T-helper 2 cell (primary cell): ENCODE measurements at places on chromosomes 2 and 18.

GRCh38 chr2:96823198-96823597 lies 7.1 kb downstream of the CNNM3 start:
- no peak for DNase-seq

DNA sequence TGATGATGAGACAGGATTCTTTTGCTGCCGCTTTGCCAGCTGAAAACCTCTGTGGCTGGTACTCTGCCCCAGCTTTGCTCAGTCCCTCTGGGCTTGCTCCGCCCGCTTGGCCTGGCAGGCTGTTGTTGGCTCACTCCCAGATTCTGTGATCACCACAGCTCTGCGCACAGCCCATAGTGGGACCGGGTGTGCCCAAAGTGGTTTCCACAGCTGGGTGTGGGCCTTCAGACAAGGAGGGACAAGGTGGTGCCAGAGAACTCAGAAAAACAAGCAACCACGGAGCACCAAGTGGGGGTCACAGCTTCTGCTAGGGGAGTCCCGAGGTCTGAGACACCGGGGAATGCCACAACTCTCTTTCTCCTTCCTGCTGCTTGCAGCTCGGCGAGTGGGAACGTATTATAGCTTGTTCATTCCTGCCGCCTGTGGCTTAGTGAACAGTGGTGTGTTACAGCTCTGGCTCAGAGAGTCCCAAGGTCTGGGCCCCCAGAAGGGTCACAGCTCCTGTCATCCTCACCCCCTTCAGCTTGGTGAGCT lies 9.2 kb upstream of the KYNU start:
- no peak for DNase-seq

GRCh38 chr2:231159306-231159705 lies 34.5 kb upstream of the HTR2B start:
- DNase-seq, result no peak

DNA sequence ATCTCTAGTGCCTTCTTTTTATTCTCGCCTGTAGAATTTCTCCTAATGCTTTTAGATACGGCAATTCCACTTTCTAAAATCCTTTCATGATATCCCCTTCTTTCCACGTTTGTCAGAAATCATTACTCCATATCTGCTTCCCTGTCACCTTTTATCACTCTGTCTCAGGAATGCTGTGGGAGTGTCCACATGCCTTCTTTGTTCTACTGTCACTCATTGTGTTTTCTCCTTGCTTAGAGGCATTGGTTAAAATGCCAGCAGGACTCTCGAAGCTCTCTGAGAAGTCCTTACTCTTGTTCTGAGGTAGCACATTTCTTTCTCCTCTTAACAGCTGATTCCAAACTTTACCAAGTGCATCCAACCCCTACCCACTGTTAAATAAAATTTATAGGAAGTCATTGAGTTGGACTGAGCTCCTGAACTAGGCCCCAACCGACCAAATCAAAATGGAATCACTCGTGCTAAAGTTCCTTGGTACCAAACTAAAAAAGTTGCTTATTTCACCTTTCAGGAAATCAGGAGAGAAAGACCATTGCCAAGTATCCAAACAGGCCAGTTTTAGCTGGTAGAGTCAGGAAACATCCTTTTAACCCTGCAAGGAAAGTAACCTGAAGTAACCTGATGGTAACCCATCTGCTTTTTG lies 10.6 kb upstream of the GALNT5 start:
- DNase-seq, result no peak

DNA sequence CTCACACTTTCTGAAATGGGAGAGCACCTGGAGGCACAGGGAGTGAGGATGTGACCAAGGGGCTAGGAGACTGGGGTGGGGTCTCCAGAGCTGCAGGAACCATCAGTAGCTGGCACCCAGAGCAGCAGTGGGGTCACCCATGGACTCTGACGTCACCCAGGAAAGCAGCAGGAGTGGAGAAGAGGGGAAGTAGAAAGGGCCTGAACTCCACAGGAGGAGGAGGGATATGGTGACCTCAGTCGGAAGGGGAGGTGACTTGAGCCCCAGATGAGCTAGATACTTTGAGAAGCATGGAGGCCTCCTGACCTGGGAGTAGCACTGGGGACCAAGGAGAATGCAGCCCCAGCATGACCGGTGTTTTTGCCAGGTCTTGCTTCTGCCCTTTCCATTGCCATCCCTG lies 8.8 kb downstream of the NMUR1 start:
- no peak for DNase-seq

DNA sequence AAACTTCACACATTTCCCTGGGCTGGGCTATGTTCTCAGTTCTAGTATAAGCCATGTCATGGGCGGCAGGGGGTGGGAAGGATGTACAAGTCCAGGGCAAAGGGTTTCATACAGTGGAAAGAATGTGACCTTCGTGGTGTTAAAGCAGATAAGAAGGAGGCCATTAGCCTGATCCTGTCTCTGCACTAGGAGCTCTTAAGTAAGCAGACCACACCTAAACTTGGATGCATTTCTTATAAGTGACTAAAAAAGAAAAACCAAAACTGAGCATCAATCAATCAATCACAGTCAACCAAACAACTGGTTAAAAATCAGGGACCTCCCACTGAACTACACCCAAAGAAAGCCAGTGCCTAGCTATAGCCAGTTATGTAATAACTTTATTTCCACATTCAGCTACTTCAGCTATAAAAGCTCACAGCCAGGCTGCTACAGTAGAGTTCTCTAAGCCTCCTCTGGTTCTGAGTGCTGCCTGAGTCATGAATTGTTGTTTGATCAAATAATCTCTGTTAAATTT lies 46.8 kb upstream of the RIOK3 start:
- DNase-seq, result no peak

- peak; percentile 36 for DNase-seq
Measured at GRCh38 chr2:156340804-156341451, 8.4 kb upstream of the NR4A2 start.

DNA sequence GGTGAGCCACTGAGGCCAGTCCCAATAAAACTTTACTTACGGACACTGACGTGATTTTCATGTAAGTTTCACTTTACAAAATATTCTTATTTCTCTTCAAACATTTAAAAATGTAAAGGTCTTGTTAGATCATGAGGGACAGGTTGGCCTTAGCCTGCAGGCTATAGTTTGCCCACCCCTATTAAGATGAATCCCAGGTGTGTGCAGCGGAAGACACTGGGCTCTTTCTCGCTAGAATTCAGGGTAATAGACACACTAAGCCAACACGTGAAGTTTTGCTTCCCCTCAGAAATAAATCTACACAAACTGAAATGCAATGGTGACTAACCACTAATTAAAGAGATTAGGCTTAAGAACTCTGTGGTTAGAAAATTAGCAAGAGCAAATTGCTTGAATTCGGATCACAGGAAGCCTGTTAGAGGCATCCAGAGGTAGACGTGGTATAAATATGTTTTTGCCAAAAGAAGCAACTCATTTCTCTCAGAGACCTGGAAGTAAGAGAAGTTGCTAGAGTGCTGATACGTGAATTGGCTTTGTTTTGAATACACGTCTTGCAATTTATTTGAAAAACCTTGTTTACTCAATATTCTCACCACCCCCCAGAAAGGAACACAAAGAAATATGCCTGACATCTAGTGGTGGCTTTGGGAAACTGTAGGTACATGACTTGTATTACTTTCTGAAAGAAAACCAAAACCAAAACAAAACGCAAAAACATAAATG lies 151.6 kb downstream of the DTNB start:
- no peak for DNase-seq

DNA sequence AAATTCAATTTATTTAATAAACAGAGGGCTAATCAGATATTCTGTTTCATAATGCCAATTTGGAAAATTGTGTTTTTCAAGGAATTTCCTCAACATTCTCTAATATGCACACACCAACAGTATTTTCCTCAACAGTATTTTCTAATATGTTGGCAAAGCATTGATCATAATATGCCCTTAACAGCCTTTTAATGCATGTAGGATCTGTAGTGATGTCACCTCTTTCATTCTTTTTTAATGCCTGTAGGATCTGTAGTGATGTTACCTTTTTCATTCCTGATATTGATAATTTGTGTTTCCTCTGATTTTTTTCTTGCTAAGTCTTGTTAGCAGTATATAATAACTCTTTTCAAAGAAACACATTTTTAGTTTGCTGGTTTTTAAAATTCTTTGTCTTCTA lies 15.9 kb downstream of the VWA3B start:
- no peak for DNase-seq

DNA sequence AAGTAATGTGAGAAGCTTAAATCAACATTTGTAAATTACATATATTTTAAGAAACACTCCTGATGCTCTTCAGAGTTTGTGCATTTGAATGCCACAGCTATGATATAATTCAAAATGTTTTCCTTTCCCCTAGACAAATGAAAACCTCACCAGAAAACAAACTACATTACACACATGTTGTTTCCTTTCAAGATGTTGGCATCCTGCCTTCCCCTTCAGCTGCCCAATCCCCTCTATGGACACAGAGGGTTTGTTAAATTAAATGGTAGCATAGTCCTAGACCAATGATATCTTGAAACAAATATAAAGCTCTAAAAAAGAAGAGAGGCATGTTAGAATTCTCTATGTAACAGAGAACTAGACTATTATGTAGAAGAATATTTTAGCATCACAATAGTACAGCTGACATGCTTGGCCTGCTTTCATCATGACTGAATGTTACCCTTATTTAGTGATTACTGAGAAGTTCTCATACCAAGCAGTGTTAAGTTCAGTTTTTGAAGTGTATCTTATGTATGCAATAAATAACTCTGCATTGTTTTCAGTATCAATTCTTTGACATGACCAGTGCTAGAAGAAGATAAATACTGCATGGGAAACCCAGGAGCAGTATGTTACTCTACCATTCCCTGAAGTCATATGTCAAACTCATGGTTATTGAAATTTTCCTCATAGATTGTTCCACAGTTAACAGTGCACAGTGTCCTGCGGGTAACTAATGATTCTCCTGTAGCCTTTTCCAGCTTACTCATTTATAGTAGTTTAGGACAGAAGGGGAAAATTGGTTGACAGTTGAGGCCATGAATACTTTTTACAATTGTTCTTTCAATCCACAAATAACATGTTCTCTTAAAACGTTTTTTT lies 316.3 kb upstream of the KCNJ3 start:
- DNase-seq, result no peak

DNA sequence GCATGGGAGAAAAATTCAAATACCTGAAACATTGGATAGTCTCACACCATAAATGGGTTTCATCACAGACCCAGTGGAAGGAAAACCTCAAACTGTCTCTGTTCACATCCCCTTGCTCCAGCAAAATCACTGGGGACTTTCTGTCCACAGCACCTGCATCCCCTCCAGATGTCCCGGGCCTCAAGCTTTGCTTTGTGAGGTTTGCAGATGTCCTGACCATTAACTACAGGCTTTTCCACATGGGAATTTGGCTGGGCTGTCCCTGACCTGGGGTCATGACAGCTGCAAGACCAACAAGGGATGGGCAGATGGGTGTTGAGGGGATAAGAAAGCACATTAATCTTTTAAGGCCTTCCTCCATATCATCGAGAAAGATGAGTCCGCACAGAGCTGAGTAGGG lies 427.9 kb downstream of the TXNL1 start:
- no peak for DNase-seq

GRCh38 chr2:15158100-15158499 lies 403.0 kb downstream of the NBAS start:
- DNase-seq, result no peak

GRCh38 chr2:217407362-217407761 lies 547.5 kb upstream of the TNP1 start:
- no peak for DNase-seq

- DNase-seq, result no peak
Measured at GRCh38 chr2:213545964-213546475, 261.8 kb downstream of the SPAG16 start.

GRCh38 chr2:98013407-98014042 lies 17.8 kb upstream of the TMEM131 start:
- no peak for DNase-seq

DNA sequence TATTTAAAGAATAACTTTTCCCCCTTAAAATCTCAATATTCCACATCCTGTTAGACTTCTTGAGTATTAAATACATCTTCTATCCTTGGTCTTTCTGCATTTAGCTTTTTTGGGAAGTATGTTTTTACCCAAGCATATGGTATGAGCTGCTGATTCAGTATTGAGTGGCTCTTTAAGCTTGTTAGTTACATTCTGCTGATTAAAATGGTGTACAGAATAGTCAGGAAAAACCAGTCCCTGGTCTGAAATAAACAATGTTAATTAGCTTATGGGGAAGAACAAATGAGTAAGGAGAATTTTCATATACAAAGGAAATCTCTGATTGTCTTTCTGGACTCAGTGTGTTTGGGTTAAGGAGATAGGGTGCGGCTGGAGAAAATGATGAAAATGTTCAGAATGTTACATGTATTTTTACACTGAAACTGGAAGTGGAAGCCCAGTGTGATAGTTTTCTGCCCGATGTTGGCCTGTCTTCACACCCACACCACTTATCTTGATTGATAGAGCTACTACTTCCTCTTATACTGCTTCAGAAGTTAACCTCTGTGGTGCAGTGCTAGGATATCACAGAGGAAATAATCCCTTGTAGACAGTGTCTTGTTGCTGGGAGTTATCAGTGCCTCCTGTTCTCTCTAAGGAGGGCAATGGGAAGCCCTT lies 84.0 kb downstream of the MSH2 start:
- peak; percentile 1 for DNase-seq

- no peak for DNase-seq
Measured at GRCh38 chr18:33355263-33355662, 85.3 kb downstream of the CCDC178 start.

DNA sequence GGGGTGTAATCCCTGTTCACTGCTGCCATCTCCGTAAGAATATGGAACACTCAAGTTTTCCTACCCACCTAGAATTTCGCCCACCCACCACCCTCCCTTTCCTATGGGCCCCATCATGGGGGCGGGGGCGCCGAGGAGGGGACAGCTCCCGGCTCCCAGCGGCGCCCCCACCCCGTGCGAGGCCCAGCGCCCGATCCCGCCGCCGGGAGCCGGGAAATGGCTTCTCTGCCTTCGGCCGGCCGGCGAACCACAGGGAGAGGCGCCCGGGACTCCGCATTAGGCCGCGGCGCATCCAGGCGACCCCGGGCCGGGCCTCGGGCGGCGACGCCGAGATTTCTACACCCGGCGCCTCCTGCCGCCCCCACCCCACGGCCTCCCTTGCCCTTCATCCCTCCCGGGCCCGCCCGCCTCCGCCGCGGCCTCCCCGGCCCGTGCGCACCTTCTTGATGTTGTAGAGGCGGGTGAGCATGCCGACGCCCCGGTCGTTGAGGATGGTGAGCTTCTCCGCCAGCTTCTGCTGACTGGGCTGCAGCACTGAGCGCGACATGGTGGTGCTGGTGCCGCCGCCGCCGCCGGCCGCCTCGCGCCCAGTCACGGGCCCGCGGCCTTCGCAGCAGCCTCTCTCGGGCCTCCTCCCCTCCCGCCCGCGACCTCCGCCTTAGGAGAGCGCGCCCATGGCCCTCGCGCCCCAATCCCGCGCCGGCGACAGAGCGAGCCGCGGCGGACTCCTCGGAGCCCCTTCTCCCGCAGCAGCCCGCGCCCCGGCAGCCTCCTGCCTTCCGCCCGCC lies 510 bp downstream of the NCKAP1 start:
- no peak for DNase-seq

DNA sequence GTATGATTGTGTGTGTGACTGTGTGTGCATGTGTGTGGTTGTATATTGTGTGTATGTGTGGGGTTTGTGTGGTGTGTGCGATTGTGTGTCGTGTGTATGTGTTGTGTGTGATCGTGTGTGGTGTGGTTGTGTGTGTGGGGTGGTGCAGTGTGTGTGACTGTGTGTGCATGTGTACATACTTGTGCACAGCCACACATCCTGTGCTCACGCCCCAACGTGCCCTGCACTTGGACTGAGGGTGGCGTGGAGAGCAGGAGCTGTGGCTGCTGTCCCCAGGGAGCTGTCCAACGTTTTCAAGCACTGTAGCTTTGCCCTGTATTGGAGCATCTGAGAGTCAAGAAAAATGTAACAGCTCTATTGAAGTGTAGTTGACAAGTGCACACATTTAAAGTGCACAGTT lies 243.2 kb upstream of the HDAC4 start:
- no peak for DNase-seq

- DNase-seq, result no peak
Measured at GRCh38 chr18:6139007-6139406, 243.7 kb upstream of the TMEM200C start.
